ENCODE measurements at places on chromosomes 7 and 10.

- no peak for DNase-seq
Measured at GRCh38 chr7:10618953-10619352, 354.7 kb upstream of the PHF14 start.

GRCh38 chr10:60397792-60398191 is 8.1 kb upstream of the ANK3 start:
- no peak for DNase-seq

DNA sequence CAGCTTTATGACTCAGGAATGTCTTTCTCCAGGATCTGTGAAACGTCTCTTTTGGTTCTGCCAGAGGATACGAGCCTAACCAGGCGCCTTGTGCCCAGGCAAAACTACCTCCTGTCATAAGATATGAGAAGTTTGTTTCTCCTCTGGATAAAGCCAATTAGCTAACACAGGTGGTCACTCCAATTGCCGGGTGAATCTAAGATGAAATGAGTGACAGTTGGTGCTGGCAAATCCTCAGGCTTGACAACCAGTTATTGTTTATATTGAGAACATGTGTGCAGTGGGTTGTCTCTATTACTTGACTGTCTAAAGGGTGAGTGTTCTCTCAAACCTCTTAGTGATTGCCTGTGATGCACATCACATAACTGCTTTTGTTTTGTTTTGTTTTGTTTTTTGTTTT is 449.1 kb downstream of the XPNPEP1 start:
- no peak for DNase-seq

DNA sequence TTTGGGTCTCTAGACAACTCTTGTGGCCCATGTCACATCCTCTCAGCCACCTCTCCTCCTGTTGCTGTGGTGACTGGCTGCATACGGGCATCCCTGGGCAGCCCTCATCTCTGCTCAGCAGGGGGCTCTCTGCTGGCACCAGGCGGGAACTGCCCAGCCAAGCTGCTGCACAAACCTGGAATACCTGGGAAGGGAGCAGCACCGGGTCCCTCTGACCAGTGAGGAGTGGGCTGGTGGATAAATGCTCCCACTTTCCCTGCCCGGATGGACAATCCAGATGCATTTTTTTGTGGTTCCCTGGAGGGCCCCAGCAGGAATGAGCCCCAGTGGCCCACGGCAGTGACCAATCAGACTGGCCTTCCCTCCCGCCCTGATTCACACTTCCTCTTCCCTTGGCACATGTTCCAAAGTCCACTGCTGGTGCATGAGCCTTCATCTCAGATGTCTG is 21.9 kb downstream of the GRID1 start:
- no peak for DNase-seq

DNA sequence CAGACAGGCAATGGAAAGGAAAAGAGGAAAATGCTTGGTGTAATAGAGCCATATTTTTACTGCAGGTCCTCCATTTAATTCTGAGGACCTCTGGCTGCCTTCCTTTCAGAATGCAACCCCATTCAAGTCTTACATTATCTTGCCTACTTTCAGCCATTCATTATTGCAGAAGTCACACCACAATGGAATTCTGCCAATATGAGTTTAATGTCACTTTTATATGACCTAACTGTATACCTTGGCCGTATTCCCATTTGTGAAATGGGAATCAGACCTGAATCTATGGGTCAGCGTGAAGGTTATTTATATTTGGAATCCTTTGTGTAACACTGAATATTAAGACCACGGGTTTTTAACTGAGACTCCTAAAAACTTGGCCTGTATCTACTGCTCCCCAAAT is 241.7 kb upstream of the AOAH start:
- DNase-seq = no peak

DNA sequence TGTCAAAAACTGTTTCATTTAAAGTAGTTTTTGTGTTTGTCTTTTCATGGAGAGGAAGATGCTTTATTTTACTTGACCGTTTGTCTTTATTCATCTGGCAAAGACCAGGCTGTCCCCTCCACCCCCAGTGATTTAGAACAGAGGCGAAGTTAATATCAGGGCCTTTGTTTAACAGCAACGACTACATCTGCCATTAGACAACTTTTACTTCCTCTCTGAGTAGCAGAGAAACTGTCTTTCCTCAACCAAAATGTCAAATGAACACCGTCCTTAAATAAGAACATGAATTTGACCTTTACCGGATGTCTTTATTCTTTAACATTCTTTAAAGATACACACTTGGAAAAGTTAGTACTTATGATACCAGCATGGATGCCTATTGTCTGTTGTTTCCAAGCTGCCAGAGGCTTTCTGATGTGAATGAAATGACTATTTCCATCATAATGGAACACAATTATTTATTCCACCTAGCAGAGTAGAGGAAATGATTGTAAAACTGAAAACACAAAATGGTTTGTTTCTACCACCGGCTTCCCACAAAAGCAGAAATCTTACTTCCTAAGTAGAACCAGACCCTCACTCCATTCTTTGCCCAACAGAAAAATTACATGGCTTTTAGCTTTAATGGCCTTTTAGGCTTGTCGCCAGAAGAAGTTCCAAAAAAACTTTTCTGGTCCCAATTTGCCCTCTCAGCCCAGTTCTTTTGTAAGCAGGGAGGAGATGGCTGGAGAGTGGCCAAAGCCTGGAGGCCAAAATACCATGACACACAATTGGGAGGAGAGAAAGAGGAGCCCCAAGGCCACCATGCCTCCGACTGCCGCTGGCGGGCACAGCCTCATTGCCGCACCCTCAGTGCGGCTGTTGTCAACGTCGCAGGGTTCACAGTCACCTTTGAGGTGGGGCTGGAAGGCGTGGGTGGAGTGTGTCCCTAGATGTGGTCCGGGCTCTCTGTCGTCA is 168.5 kb downstream of the TEX36 start:
- no peak for DNase-seq

DNA sequence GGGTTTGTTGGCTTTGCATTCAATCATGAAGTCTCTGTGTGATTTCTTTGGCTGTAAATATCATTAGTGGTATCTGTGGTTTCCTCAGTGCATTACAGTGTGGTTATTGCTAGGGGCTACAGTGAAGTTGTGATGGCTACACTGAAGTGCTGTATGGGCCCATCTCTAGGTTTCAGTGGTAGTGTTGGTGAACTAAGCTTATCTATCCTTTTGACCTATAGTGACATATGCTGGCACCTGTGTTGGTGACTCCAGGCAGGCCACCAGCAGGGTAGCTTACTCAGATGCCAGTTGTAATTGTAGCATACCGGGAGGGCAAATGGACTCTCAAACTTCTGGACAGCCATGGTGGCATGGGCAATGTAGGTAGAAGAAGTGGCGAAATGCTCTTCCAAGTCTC is 219.0 kb downstream of the ANKRD30A start:
- DNase-seq = no peak

- no peak for DNase-seq
Measured at GRCh38 chr10:3955955-3956617, 171.1 kb upstream of the KLF6 start.

GRCh38 chr7:128456255-128456725 is 612 bp downstream of the HILPDA start:
- DNase-seq = peak; percentile 27

GRCh38 chr10:7423521-7423920 is 12.7 kb upstream of the SFMBT2 start:
- DNase-seq = no peak

DNA sequence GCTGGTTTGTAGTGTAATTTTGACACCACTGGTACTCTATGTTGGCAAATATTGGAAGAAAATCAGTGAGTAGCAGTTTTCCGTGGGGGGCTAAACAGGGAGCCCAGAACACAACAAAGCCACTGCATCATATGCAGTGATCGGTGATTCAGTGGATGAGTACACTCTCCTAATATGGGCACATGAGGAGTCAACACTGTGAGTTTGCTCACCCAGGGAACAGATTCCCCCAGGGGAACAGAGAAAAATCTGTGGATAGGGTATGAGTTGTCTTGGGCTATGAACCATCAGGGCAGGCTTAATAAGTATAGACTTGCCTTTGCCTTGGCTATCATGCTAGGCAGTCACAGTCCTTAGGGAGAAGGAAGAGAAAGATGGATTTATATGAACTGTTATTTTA is 227.7 kb upstream of the SEMA3E start:
- no peak for DNase-seq

DNA sequence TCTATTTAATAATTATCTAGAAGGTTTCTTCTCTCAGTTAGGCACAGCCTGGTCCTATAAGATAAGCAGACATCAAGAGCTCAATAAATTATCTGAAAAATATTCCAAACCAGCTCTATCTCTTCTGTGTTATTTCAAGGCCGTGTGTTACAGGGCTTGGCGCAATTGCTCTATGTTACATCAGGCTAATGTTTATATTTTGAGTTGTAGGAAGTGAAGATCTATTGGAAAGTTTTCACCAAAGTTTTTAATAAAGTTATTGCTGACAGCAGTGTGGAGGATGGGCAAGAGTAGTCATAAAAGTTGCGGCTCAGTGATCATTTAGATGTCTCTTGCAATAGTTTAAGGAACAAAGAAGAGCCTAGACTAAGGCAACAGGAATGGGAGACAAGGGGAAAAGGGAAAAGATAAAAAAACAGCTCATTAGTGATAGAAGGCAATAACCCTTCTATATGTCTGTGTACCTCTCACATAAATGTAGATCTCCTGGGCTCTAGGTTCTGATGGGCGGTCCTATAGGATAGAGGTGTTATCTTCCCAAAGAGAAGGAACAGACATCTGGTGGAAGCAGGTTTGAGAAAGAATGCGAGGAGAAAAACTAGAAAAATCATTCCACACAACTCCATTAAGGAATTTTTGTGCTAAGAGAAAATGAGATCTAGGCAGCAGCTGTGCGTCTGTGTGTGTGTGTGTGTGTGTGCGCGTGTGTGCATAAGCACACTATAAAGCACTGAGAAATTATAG is 5.9 kb upstream of the ANKRD7 start:
- peak; percentile 39 for DNase-seq

- no peak for DNase-seq
Measured at GRCh38 chr10:124590216-124591122, 128.8 kb downstream of the LHPP start.

DNA sequence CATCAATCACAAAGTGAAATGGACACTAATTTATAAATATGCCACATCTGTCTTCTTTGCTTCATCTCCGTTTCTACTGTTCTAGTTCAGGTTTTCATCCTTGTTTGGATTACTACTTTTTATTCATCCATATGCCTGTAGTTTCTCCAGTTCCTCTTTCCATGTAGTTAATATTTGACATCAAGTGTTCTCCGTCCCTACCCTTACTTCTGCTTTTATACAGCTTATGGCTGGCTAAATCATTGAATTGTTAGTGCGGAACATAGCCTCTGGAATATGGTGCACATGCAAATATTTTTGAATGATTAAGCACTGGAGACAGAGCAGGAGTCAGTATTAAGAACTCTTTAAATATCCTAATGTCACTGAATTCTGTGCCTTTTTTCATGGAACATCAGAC is 230.0 kb upstream of the PPP1R3A start:
- peak; percentile 3 for DNase-seq

- DNase-seq = peak; percentile 85
Measured at GRCh38 chr7:17304926-17305325, 6.5 kb downstream of the AHR start.

GRCh38 chr10:111705021-111705420 is 478.5 kb downstream of the GPAM start:
- no peak for DNase-seq

GRCh38 chr10:129692695-129693094 is 225.7 kb downstream of the MGMT start:
- no peak for DNase-seq

DNA sequence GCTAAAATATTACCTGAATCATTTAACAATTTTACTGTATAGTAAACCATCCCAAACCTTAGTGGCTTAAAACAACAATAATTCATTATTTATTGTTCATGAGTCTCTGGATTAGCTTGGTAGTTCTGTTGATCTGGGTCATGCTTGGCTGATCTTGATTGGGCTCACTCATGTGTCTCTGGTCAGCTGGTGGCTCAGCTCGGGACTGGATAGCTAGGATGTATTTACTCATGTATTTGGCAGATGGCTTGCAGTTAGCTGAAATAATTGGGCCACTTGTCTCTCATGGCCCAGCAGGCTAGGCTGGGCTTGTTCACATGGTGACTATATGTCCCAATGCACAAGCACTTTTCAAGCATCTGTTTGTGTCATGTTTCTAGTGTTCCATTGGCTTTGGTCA is 262.8 kb downstream of the BBS9 start:
- no peak for DNase-seq

- no peak for DNase-seq
Measured at GRCh38 chr10:50648089-50648934, 24.6 kb upstream of the SGMS1 start.

GRCh38 chr7:138898802-138899201 is 82.4 kb downstream of the KIAA1549 start:
- no peak for DNase-seq

GRCh38 chr10:7162331-7162730 is 248.5 kb downstream of the SFMBT2 start:
- DNase-seq = no peak

DNA sequence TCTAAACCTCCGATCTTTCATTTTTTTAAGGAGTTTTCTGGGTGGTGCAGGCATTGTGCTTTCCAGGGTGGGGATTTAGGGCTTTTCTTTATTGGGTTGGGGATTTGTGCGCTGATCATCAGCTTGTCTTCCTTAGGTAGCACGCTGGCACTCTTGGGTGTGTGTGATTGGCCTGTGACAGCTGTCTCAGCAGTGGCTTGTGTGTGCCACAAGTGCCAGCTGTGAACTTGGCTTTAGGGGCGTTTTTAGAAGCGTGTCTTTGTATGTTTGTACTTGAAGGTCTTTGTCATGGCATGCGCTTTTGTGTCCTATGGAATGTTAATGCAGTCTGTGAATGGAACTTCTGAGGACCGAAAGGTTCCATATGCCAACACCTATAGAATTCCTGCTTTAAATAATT is 788 bp downstream of the AKAP9 start:
- DNase-seq = peak; percentile 83

DNA sequence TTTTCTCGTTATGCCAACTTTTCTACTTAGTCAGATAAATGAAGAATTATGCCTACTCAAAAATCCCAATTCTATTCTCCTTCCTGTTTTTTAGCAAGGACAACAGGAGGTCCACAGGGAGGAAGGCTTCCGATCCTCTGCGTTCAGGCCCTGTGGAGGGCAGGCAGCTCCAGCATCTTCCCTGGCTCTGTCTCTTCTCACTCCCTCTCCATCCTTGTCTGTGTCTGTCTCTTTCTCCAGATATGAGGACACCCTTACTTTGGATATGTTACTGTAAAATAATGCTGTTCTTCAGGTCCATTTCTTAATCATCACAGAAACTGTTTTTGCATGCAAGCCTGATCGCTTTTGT is 166.6 kb downstream of the ELMO1 start:
- no peak for DNase-seq

DNA sequence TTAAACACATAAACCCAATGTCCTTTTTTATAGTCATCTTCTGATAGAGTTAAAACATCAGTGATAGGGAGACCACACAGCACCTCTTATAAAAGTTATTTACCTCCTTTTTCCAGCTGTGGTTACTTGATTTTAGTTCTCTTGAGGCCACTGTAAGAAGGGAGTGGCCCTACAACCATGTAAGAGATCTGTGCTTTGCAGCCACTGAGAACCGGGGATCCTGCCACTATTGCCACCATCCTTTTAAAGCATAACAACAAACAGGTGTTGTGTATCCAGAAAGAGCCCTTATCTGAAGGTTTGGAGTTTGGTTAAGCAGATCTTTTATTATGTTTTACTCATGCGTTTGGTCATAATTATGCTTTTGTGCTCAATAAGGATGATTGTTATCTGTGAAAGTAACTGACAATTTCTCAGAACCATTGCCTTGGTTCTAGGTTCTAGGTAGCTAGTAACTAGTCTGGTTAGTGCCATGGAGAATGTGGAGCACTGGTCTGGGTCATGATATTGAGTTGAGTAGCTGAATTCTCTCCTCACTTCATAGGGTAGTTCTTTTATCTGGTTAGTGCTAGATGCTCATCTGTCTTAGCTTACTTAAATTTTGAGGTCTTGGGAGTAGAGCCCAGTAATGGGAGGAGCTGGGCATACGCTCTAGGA is 56.5 kb downstream of the ST7 start:
- peak; percentile 41 for DNase-seq

Data from hematopoietic multipotent progenitor cell treated with erythropoietin and hydrocortisone succinate and interleukin-3 and kit ligand, for 6 days (in vitro differentiated cells).